A549 treated with Hydrocortisone at 1 μM for 4 hours (cell line): ENCODE measurements at places on chromosomes 16 and 17. TPM values are rescaled to one million over a fixed set of nuclear protein-coding genes. Genes with fewer than 3 reads are reported as not detected.

The GNGT2 gene
- 0.54 to 1.2 TPM (median 1.0 TPM) in 5 replicates for total RNA-seq

The SOX9 gene
- 7.3 to 10.5 TPM (median 9.5 TPM) in 5 replicates for total RNA-seq

The CNTNAP1 gene
- total RNA-seq, result 4.7 to 5.9 TPM (median 5.5 TPM) in 5 replicates

The TMC6 gene
- total RNA-seq, result 8.3 to 12.5 TPM (median 10.2 TPM) in 5 replicates

The RPL27 gene
- total RNA-seq, result 2,950 to 3,217 TPM (median 3,086 TPM) in 5 replicates

The CTRB1 gene
- total RNA-seq, result not detected in 5 replicates

The ZG16 gene
- total RNA-seq, result not detected in 5 replicates

The TRIM47 gene
- total RNA-seq, result 134 to 188 TPM (median 179 TPM) in 5 replicates

The TXNDC17 gene
- total RNA-seq, result 410 to 467 TPM (median 430 TPM) in 5 replicates

The SSTR5 gene
- 0.38 to 0.74 TPM (median 0.59 TPM) in 5 replicates for total RNA-seq

The MYH2 gene
- total RNA-seq, result not detected in 5 replicates

The C16orf92 gene
- total RNA-seq, result not detected in 5 replicates

The STARD3 gene
- 48.1 to 62.3 TPM (median 56.4 TPM) in 5 replicates for total RNA-seq

The TCAP gene
- total RNA-seq, result 0.70 to 1.2 TPM (median 0.93 TPM) in 5 replicates

The WNT9B gene
- not detected in 5 replicates for total RNA-seq

The RPRML gene
- 0.40 to 0.81 TPM (median 0.68 TPM) in 5 replicates for total RNA-seq

The FNDC8 gene
- 0.06 to 0.16 TPM (median 0.08 TPM) in 5 replicates for total RNA-seq

The KCNAB3 gene
- 1.9 to 2.9 TPM (median 2.7 TPM) in 5 replicates for total RNA-seq

The TAT gene
- total RNA-seq, result 0.03 to 0.06 TPM (median 0.05 TPM) in 4 of 5 replicates, not detected in the other

The COX11 gene
- total RNA-seq, result 92.1 to 152 TPM (median 105 TPM) in 5 replicates

The CPHXL2 gene
- not detected in 5 replicates for total RNA-seq

The MAF gene
- total RNA-seq, result 0.23 to 0.66 TPM (median 0.34 TPM) in 5 replicates

The SPIRE2 gene
- total RNA-seq, result 5.5 to 7.7 TPM (median 7.2 TPM) in 5 replicates

The KCNG4 gene
- not detected in 5 replicates for total RNA-seq

The CCL1 gene
- not detected in 5 replicates for total RNA-seq

The RPL19 gene
- 3,879 to 4,178 TPM (median 3,969 TPM) in 5 replicates for total RNA-seq

The ITGA2B gene
- total RNA-seq, result 1.2 to 1.9 TPM (median 1.6 TPM) in 5 replicates

The HEATR3 gene
- 13.1 to 16.0 TPM (median 14.1 TPM) in 5 replicates for total RNA-seq

The HCFC1R1 gene
- 159 to 256 TPM (median 229 TPM) in 5 replicates for total RNA-seq

The PRSS8 gene
- total RNA-seq, result 0.83 to 1.4 TPM (median 1.2 TPM) in 5 replicates

The AOC3 gene
- total RNA-seq, result 1.1 to 2.1 TPM (median 1.4 TPM) in 5 replicates

The KRTAP1-1 gene
- not detected in 5 replicates for total RNA-seq

The DHRS7C gene
- total RNA-seq, result not detected in 5 replicates

The PRSS21 gene
- total RNA-seq, result 0.16 to 0.32 TPM (median 0.20 TPM) in 3 of 5 replicates, not detected in the others

The TEX14 gene
- 0.16 to 0.50 TPM (median 0.16 TPM) in 5 replicates for total RNA-seq

The PFAS gene
- total RNA-seq, result 42.7 to 53.6 TPM (median 45.8 TPM) in 5 replicates

The CCL3 gene
- not detected in 5 replicates for total RNA-seq

The CD300E gene
- total RNA-seq, result not detected in 5 replicates

The ABCC11 gene
- 0.06 to 0.17 TPM (median 0.10 TPM) in 5 replicates for total RNA-seq

The LDHD gene
- 0.59 to 0.87 TPM (median 0.84 TPM) in 5 replicates for total RNA-seq

The DHX40 gene
- total RNA-seq, result 30.2 to 51.7 TPM (median 38.5 TPM) in 5 replicates

The RUNDC3A gene
- total RNA-seq, result 0.48 to 1.2 TPM (median 0.81 TPM) in 5 replicates

The YWHAE gene
- 541 to 1,166 TPM (median 607 TPM) in 5 replicates for total RNA-seq

The CCL7 gene
- 0.14 to 0.24 TPM (median 0.21 TPM) in 3 of 5 replicates, not detected in the others for total RNA-seq
